ENCODE measurements at places on chromosomes 12 and 14. TPM values are rescaled to one million over a fixed set of nuclear protein-coding genes. Genes with fewer than 3 reads are reported as not detected.

DNA sequence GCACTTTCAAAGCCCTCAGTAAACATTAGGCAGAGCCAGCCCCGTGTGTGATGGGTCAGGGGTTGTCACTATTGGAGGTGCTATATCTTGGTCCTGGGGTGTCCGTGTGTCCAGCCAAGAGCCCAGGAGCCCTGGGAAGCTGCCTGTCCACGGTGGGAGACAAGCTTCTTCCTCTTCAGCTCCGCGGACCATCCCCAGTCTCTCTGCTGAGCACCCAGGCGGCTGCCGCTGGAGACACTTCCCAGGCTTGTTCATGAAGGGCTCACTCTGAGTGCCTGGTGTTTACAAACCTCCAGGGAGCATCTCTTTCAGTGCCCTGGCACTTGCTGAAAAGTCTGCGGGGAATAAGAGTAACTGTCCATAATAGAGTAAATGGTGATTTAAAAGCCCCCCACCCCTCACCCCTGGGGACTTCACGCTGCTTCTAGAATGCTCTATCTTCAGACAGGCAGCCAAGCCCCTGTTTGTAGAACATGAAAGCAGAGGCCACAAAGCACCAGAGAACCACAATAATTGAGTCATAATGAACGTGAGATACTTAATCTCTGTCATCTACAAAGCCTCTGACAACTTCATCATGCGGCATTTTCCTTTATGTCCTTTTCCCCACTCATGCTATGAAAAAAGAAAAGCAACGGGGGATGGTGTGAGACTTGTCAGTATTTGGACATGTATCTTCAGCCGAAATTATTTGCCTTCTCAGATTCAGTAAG, 178.6 kb downstream of the TMEM132C start:
- H3K27ac ChIP-seq, result no peak overlapping the region
- no peak overlapping the region for H3K4me3 ChIP-seq
- no peak for DNase-seq
- no peaks in the 10 kb centered on the region for H3K27me3 ChIP-seq
- no peaks in the 10 kb centered on the region for H3K36me3 ChIP-seq
- H3K4me1 ChIP-seq, result no peaks in the 10 kb centered on the region

GRCh38 chr12:5000658-5001385, 42.9 kb upstream of the KCNA5 start:
- H3K4me3 ChIP-seq, result no peak overlapping the region
- no peak overlapping the region for H3K27ac ChIP-seq
- H3K27me3 ChIP-seq, result no peaks in the 10 kb centered on the region
- H3K36me3 ChIP-seq, result no peaks in the 10 kb centered on the region

GRCh38 chr12:106238146-106238545, 9.7 kb downstream of the CKAP4 start:
- no peak overlapping the region for H3K27ac ChIP-seq
- peaks cover 40% of the 10 kb centered on the region for H3K36me3 ChIP-seq
- H3K4me1 ChIP-seq, result no peaks in the 10 kb centered on the region
- H3K4me3 ChIP-seq, result no peak overlapping the region

- 0 out of 3 replicates have a peak, but pooled peaks cover 2% of the 10 kb centered on the region for H3K36me3 ChIP-seq
- H3K4me3 ChIP-seq, result no peak overlapping the region
- no peaks in the 10 kb centered on the region for H3K27me3 ChIP-seq
- H3K27ac ChIP-seq, result no peak overlapping the region
Measured at GRCh38 chr14:88919502-88919901, 95.1 kb downstream of the TTC8 start.

GRCh38 chr12:78622529-78623195, 241.9 kb upstream of the SYT1 start:
- H3K27ac ChIP-seq, result no peak overlapping the region
- no peak overlapping the region for H3K4me3 ChIP-seq
- no peaks in the 10 kb centered on the region for H3K36me3 ChIP-seq
- no peaks in the 10 kb centered on the region for H3K4me1 ChIP-seq
- H3K27me3 ChIP-seq, result no peaks in the 10 kb centered on the region

GRCh38 chr14:47194055-47194454, 481.4 kb downstream of the MDGA2 start:
- H3K4me3 ChIP-seq, result no peak overlapping the region
- no peak overlapping the region for H3K27ac ChIP-seq
- no peaks in the 10 kb centered on the region for H3K4me1 ChIP-seq
- H3K27me3 ChIP-seq, result no peaks in the 10 kb centered on the region

DNA sequence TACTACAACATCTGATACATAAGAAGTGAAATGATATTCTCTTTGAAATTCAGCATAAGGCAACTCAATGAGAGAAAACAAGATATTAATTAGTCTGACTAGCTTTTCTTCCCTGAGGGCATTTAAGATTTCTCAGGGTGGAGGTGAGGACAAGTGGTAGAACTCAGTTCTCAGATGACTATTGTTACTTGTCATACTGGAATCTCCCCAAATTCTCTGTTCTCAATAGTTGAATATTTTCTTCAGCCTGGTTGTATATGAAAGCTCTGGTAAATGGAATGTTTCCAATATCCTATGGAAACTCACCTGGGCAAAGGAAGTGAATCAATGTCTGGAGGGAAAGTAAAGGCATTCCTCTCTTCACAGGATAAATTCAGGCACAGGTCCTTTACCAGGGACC, 18.2 kb upstream of the ITGA5 start:
- no peak overlapping the region for H3K4me3 ChIP-seq
- no peak for DNase-seq
- peaks cover 4% of the 10 kb centered on the region for H3K27me3 ChIP-seq
- H3K4me1 ChIP-seq, result peaks cover 3% of the 10 kb centered on the region

DNA sequence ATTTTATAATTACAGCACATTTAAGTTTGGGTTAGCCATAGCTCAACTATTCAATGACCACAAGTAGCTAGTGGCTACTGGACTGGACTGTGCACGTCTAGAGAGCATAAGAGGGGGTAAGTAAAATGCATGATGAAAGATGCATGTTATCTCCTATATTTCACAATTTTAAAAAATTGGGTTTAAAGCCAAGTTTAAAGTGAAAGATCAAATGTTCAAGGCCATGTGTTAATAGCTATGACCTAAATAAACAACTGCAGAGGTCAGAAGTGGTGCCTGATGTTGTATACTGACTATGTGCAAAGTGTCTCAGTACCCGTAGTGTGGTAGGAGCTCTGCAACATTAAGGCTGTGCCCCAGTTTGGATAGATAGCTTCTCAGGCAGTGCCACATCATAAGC, 48.2 kb downstream of the BMP4 start:
- H3K4me3 ChIP-seq, result no peak overlapping the region
- no peaks in the 10 kb centered on the region for H3K4me1 ChIP-seq
- no peaks in the 10 kb centered on the region for H3K27me3 ChIP-seq
- H3K36me3 ChIP-seq, result no peaks in the 10 kb centered on the region
- no peak overlapping the region for H3K27ac ChIP-seq
- DNase-seq, result no peak

GRCh38 chr12:103799857-103800771, 40.9 kb downstream of the NT5DC3 start:
- no peak for DNase-seq
- H3K36me3 ChIP-seq, result peaks cover 21% of the 10 kb centered on the region
- no peaks in the 10 kb centered on the region for H3K4me1 ChIP-seq
- H3K27ac ChIP-seq, result no peak overlapping the region
- no peaks in the 10 kb centered on the region for H3K27me3 ChIP-seq

- no peak overlapping the region for H3K4me3 ChIP-seq
- DNase-seq, result no peak
- H3K27me3 ChIP-seq, result no peaks in the 10 kb centered on the region
- H3K4me1 ChIP-seq, result no peaks in the 10 kb centered on the region
- H3K27ac ChIP-seq, result no peak overlapping the region
Measured at GRCh38 chr12:19530637-19531023, 91.3 kb downstream of the AEBP2 start.

DNA sequence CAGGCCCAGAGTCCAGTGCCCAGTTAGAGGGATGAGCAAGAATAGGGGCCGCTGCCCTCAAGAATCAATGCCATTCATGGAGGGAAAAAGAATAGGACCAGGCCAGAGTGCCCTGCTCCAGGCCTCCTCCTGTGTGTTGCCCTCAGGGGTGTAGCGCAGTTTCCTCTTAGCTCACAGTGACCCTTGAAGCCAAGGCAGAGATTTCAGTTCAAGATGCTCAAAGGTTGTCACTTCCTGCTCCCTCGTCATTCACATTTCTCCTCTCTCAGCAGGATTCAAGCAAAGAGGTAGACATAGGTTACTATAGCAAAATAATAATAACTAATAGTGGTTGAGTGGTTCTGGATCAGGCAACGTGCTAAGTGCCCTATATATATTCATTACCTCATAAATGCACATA, 55.1 kb upstream of the PELI2 start:
- no peak for DNase-seq
- no peaks in the 10 kb centered on the region for H3K36me3 ChIP-seq
- H3K4me1 ChIP-seq, result no peaks in the 10 kb centered on the region
- no peak overlapping the region for H3K27ac ChIP-seq
- no peak overlapping the region for H3K4me3 ChIP-seq

DNA sequence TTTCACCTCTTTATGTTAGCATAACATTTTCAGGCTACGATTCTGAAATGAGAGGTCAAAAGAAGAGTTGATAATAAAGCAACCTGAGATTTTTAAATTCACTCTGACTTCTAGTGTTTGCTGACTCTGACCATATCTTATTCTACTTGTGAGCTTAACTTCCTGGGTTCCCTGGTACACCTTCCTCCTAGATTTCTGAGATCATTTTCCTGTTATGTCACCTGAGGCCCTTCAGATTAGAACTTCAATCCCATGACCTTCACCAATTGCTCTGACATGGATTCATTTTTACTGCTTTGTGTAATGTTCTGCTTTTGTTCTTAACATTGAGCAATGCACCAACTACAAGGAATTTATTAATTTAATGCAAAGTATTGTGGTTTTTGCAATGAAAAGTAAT, 542.9 kb upstream of the FLRT2 start:
- H3K36me3 ChIP-seq, result no peaks in the 10 kb centered on the region
- H3K4me1 ChIP-seq, result no peaks in the 10 kb centered on the region
- DNase-seq, result no peak
- H3K27me3 ChIP-seq, result no peaks in the 10 kb centered on the region
- no peak overlapping the region for H3K27ac ChIP-seq

GRCh38 chr12:121992059-121992879, 29.4 kb upstream of the BCL7A start:
- no peak overlapping the region for H3K27ac ChIP-seq
- H3K4me1 ChIP-seq, result no peaks in the 10 kb centered on the region
- no peak for DNase-seq
- no peaks in the 10 kb centered on the region for H3K36me3 ChIP-seq
- no peak overlapping the region for H3K4me3 ChIP-seq

DNA sequence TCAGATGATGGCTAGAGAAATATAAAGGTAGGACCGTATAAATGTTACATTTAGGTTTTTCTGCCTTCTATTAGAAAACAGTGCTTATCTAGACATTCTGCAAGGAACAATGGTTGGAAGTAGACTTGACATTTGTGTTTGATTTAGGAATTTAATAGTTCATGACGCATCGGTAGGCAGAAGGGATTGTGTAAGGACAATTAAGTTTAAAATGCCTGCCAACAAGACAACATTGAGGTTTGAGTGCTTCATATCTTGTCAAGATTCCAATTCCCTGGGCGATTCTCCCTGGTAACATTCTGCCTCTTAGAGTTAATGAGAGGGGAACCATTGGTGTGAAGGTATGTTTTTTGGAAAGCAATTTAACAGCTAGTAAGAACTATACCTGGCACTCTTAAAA, 186.8 kb upstream of the RBM19 start:
- no peaks in the 10 kb centered on the region for H3K27me3 ChIP-seq
- no peak for DNase-seq

GRCh38 chr12:20451761-20452160, 83.4 kb downstream of the PDE3A start:
- H3K4me1 ChIP-seq, result peaks cover 2% of the 10 kb centered on the region
- H3K27me3 ChIP-seq, result no peaks in the 10 kb centered on the region
- H3K4me3 ChIP-seq, result no peak overlapping the region
- no peak overlapping the region for H3K27ac ChIP-seq
- H3K36me3 ChIP-seq, result no peaks in the 10 kb centered on the region

DNA sequence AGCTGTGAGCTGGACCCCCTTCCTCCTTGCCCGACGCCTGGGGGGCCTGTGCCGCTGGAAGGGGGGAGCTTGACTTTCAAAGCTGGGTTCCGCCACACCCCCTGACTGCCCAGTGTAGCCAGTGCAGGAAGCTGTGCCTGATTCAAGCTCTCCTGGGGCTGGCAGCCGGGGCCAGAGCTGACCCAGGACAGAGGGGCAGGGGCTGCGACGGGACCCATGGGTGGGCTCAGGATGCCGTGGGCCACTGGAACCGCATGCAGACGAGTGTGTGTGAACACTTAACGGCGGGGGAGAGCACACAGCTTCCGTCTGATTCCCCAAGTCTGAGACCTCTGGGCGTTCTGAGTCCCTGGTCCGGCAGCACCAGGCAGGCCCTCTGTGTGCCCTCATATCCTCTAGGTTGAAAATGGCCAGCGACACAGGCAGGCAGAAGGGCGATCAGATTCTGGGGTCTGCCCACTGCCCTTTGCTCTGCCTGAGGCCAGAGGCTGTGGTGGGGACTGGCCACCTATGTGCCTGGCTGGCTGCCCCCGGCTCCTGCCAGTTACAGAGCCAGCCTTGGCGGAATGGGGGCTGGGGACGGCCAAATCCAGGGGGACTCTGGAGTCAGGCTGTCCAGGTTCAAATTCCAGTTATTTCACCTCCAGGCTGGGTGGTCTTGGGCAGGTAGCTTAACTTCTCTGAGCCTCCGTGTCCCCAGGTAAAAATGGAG, 54.0 kb downstream of the CYP46A1 start:
- no peak overlapping the region for H3K4me3 ChIP-seq
- no peaks in the 10 kb centered on the region for H3K4me1 ChIP-seq
- H3K36me3 ChIP-seq, result no peaks in the 10 kb centered on the region
- no peaks in the 10 kb centered on the region for H3K27me3 ChIP-seq

GRCh38 chr14:22699801-22700564, 55.8 kb upstream of the OR6J1 start:
- no peaks in the 10 kb centered on the region for H3K4me1 ChIP-seq
- no peak for DNase-seq
- no peak overlapping the region for H3K27ac ChIP-seq
- H3K36me3 ChIP-seq, result no peaks in the 10 kb centered on the region
- H3K4me3 ChIP-seq, result no peak overlapping the region

GRCh38 chr12:57517187-57517586, 3.1 kb downstream of the DDIT3 start:
- no peaks in the 10 kb centered on the region for H3K27me3 ChIP-seq
- no peak overlapping the region for H3K27ac ChIP-seq
- H3K4me1 ChIP-seq, result peaks cover 3% of the 10 kb centered on the region

DNA sequence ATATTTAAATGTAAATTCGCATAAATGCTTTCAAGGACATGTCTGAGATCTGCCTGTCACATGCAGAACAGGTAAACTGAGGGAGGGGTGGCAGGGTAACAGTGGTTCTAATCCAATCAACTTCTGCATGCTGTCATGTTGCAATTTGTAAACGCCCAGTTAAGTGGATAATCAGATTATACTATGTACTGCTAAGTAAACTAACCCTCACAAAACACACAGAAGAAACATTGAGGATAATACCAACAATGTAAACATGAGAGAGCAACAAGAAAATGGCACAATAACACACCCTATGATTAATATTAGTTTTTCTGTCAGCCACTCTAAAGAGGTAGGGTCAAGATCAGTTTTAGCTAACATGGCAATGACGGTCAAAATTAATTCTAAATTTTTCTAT, 123.7 kb downstream of the KIF21A start:
- no peak overlapping the region for H3K27ac ChIP-seq
- no peak for DNase-seq
- peaks cover 4% of the 10 kb centered on the region for H3K36me3 ChIP-seq
- H3K4me1 ChIP-seq, result no peaks in the 10 kb centered on the region
- no peaks in the 10 kb centered on the region for H3K27me3 ChIP-seq

COA8 gene
- 43.2 TPM for total RNA-seq

FGF23 gene
- total RNA-seq, result 0.24 TPM

ANO4 gene
- 5.7 TPM for total RNA-seq

FOXA1 gene
- total RNA-seq, result 0.07 TPM

CLMN gene
- 7.6 TPM for total RNA-seq

CMA1 gene
- total RNA-seq, result not detected

ABCD4 gene
- total RNA-seq, result 80.9 TPM

CCDC177 gene
- 6.2 TPM for total RNA-seq

KLRD1 gene
- total RNA-seq, result not detected

FGF6 gene
- not detected for total RNA-seq

ESRRB gene
- total RNA-seq, result 0.11 TPM

TWF1 gene
- total RNA-seq, result 22.7 TPM

Measured in H9 (cell line).